GM23338 (cell line): ENCODE measurements at places on chromosomes 5 and 9. TPM values are rescaled to one million over a fixed set of nuclear protein-coding genes. Genes with fewer than 3 reads are reported as not detected.

The N4BP3 gene
- 9.8 and 10.9 TPM in 2 replicates for polyA plus RNA-seq

The WDR38 gene
- not detected in 2 replicates for polyA plus RNA-seq

The RNF183 gene
- 0.24 and 0.42 TPM in 2 replicates for polyA plus RNA-seq

The CDH12 gene
- polyA plus RNA-seq = not detected in 2 replicates

The TSPAN17 gene
- polyA plus RNA-seq = 11.7 TPM in 2 replicates

The CDKN2B-AS1 gene
- not detected in 2 replicates for polyA plus RNA-seq

The BTNL3 gene
- polyA plus RNA-seq = 0.08 TPM in 1 of 2 replicates, not detected in the other

The PCDHA12 gene
- 5.1 and 5.6 TPM in 2 replicates for polyA plus RNA-seq

The AIF1L gene
- polyA plus RNA-seq = 75.8 and 76.4 TPM in 2 replicates

The TCERG1 gene
- 154 and 178 TPM in 2 replicates for polyA plus RNA-seq

The ADAMTS19 gene
- polyA plus RNA-seq = 5.9 and 6.0 TPM in 2 replicates

The CDC25C gene
- polyA plus RNA-seq = 20.0 and 20.9 TPM in 2 replicates

The FOXD4 gene
- polyA plus RNA-seq = not detected in 2 replicates
